ENCODE measurements at places on chromosomes 6 and 20.

- DNase-seq = no peak
Measured at GRCh38 chr20:64069614-64070243, 6.7 kb downstream of the TCEA2 start.

DNA sequence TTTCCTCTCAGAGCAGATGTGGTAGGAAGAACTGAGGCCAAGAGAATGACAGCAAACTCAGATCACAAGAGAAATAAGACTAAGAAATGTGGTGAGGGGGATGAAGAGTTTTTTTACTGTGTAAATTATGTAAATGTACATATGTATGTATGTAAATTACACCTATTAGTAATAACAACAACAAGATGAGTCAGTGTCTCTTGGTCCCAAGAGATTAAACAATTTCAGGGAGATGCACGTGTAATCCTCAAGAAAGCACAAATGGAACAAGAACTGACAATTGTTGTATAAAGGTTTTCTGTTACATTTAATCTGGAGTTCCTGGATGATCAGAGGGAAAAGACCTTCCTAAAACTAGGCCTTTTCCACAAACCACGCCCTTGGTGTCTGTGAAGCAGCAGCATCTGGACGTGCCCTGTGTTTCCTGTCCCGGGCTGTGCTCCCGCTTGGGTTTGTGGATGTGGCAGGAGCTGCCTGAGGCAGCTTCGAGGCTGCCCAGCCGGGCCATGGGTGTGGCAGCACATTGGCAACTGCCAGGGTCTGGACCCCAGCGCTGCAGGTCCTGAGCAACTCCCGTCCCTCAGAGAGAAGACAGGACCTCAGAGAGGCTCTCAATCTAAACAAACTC is 994 bp downstream of the CLDN20 start:
- DNase-seq = no peak

DNA sequence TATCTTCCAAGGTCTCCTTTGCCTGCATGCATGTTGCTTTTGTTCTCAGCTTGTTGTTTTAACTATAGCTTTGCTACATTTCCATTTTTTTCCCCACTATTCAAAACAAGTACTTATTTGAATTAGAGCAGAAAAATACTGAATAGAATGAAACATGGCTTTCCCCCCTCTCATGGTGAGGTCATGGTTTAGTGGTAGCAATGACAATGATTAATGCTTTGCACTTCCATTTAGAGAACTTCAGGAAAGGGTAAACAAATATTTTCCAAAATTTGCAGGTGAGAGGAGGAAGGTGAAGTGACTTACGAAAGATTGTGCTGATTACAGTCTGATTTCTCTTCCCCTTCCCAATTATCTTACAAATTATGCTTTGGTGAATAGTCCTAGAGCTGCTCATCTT is 47.8 kb upstream of the TRAF3IP2 start:
- no peak for DNase-seq

DNA sequence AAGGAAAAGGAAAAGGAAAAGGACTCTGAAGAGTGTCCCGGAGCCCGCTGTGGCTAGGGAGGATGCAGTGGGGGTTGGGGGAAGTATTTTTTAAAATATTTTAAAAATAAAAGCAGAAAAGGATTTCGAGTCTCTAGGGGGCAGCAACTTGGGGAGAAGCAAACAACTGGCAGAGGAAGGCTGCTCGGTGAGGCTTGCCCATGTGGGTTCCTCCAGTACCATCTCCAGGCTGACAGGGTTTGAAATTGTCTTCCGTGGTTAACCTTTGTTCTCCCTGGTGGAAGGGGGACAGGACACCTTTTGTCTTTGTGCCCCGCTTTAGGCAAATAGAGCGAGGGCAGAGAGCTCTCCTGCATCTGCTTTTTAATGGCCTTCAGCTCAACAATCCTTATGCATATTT is 60.4 kb upstream of the SNX9 start:
- DNase-seq = no peak

- DNase-seq = no peak
Measured at GRCh38 chr6:138682704-138683527, 90.7 kb upstream of the CCDC28A start.

DNA sequence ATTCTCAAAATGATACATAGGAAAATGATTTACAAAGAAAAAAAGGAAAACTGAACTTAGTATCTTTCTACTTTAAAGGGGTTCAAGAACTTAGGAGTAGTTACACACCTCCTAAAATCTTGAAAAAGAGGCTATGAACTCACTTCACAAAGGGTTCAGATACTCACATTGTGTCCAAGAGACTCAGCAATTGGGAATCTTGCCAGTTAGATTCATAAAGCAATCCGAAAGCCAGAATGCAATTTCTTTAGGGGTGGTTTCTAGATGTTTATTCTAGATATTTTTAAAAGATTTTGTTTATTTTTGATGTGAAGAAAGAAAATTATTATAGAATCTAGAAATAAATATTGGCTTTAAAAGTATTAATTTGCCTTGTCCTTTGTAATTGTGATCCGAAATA is 1.7 kb upstream of the MYB start:
- no peak for DNase-seq

GRCh38 chr6:75402296-75402695 is 91.3 kb downstream of the FILIP1 start:
- no peak for DNase-seq

DNA sequence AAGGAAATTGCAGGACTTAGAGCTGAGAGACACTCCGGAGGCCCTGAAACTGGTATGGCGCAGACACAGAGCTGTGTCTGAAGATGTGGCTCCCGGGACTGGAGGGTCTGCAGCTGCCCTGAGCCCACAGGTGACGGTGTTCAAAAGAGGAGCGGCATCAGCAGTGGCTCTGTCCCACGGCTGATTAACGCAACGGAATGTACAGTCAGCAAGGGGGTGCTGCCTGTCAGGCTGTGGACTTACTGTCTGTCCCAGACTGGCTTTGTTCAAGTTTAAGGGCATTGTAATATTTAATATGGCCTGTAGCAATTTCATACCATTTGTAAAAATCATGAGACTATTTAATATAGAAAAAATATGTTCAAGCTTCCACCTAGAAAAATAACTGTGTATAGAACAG is 228.0 kb upstream of the TAB2 start:
- DNase-seq = no peak

DNA sequence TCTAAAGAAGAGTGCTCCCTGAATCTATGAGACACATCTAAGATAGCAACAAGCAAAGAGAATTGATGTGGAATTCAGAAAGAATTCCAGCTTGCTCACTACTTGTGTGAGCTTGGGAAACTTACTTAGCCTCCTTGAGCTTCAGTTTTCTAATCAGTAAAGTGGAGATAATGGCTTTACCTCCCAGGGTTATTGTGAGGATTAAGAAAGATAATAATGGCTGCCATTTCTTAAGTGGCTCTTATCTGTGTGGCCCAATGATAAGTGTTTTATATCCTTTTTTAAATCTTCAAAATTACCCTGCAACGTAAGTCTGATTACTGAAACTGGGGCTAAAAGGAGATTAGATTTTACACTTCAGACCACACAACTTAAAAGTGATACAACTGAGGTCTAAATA is 418.5 kb downstream of the LMBRD1 start:
- DNase-seq = no peak

GRCh38 chr20:5146871-5147592 is 20.2 kb downstream of the CDS2 start:
- DNase-seq = no peak

DNA sequence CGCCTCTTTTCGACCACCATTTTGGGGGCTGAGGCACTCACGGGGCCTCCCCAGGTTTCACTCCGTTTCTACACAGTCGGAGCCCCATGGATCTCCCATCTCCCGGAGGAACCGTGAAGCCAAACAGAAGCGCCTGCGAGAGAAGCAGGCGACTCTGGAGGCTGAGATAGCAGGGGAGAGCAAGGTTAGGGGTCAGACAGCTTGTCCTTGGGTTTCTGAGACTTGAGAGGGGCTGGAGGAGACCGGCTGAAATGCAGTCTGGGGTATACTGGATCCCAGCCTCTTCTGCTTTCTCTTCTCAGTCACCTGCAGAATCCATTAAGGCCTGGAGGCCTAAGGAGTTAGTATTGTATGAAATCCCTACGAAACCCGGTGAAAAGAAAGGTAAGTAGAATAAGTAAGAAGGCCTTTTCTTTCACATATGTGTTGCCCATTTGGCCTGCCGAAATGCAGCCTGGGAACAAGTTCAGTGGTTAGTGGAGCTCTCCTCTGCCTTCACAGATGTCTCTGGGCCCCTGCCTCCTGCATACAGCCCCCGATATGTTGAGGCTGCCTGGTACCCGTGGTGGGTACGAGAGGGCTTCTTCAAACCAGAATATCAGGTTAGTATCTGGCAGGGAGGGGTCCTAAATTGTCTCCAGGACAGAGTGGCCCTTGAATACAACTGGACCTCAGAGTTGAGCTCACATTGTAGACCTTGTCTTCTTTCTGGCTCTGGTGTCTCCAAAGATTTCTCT is 984 bp downstream of the VARS2 start:
- no peak for DNase-seq

DNA sequence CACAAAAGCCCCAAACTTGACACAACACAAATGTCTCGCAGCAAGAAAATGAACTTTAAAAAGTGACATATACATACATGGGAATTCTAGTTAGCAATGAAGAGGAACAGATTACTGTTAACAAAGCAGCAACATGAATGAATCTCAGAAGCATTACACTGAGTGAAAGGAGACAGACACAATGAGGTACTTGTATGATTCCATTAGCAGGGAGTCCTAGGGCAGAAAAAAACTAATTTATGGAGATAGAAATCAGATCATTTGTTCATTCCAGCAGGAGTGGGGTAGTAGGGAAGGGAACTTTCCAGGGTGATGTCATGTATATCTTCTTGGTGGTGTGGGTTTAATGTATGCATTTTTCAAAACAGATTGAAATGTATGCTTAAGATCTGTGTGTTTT is 524.4 kb downstream of the KIF16B start:
- DNase-seq = no peak

GRCh38 chr20:36532388-36532787 is 8.9 kb upstream of the MYL9 start:
- no peak for DNase-seq

DNA sequence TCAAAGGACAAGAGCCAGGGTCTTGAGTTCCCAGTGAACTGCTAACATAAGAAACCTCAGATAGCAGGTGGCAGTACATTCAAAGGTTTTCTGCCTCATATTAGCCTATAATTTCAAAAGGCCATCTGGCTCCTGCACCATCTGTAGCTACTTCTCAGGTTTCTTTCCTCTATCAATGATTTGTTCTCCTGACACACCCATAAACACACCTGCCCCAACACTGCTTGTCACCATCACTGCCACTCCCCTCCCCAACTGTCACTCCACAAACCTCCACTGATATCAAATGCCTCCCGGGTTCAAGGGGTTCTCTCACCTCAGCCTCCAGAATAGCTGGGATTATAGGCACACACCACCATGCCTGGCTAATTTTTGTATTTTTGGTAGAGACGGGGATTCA is 152.7 kb upstream of the SLC22A16 start:
- no peak for DNase-seq

GRCh38 chr6:145814035-145814500 is 527 bp downstream of the FBXO30 start:
- peak; percentile 3 for DNase-seq

DNA sequence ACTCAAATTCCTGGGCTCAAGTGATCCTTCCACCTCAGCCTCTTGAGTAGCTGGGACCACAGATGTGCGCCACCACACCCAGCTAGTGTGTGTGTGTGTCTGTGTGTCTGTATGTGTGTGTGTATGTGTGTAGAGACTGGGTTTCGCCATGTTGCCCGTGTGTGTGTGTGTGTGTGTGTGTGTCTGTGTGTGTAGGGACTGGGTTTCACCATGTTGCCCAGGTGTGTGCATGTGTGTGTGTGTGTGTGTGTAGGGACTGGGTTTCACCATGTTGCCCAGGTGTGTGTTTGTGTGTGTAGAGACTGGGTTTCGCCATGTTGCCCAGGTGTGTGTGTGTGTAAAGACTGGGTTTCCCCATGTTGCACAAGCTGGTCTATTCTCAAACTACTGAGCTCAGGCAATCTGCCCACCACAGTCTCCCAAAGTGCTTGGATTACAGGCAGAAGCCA is 28.3 kb downstream of the CDK5RAP1 start:
- DNase-seq = no peak

- DNase-seq = no peak
Measured at GRCh38 chr6:153673225-153673624, 365.8 kb upstream of the OPRM1 start.

DNA sequence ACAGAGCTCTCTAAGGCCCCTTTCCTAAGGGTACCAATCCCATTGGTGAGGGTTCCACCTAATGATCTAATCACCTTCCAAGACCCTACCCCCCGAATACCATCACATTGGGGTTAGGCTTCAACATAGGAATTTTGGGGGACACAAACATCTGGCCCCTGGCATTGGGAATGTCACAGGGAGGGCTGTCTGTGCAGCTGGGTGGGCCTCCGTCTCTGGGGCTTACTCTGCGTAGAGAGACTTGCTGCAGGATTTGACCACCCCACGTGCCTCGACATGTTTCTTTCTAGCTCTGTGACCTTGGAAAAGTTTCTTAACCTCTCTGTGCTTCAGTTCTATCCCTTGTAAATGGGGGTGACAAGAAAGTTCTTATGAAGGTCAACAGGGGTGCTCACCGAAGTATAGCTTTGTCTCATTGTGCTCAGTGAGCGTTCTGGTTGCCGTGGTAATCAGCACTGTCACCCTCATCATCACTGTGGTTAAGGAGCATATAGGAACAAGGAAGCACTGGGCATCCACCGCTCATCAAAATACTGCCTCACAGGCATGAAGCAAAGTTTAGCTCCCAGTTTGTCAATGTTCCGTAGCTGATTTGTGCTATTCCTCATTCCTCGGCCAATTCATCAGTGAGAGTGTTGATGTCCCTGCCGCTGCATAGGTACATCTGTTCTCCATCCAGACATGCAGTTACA is 152.8 kb downstream of the SYCP2 start:
- DNase-seq = no peak

DNA sequence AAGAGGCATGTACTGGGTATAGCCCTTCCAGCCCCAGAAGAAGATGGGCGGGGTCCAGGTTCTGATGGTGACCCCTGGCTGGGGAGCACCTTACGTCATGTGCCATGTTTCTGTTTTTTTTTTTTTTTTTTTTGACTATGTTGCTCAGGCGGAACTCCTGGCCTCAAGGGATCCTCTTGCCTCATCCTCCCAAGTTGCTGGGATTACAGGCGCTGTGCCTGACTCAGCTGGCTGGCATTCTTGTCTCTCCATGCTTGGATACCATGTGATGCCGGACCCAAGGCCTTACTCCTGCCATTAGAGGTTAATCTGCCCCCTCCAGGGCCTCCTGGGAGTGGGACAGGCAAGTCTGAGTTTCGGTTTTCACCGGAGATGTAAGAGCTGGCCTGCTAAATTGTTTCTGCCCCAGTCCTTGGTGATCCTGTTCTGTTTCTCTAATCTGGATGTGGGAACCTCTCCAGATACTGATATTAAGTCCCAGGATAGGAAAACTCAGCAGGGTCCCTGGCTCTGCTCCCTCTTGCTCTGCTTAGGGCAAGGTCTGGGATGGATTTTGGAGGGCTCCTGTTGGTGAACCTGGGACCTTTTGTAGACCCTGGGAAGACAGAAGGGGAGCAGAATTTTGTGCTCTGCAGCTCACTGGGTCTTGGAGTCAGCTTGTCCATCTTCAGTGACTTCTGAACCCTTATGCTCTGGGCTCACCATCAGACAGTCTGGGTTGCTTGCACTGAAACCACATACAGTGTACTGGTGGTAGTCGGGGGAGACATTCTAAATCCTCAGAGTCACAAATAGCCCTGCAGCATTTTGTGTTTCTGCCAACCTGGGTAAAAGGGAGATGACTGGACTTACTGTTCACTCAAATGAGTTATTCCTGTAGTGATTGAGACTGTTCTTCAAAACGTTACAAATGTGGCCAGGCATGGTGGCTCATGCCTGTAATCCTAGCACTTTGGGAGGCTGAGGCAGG is 45.1 kb downstream of the PTK7 start:
- DNase-seq = no peak

- no peak for DNase-seq
Measured at GRCh38 chr6:168015009-168015408, 17.5 kb downstream of the KIF25 start.

GRCh38 chr6:109447878-109448555 is 7.5 kb downstream of the SMPD2 start:
- DNase-seq = no peak

Measured in activated T-helper 1 cell treated with Interleukin-2 at 50 U/mL for 16 hours (primary cell).